Activated effector memory CD4-positive, alpha-beta T cell treated with anti-CD3 and anti-CD28 coated beads, Interleukin-2, amount 50 U/mL, for 16 hours (primary cell): ENCODE measurements at places on chromosomes 12 and 14.

DNA sequence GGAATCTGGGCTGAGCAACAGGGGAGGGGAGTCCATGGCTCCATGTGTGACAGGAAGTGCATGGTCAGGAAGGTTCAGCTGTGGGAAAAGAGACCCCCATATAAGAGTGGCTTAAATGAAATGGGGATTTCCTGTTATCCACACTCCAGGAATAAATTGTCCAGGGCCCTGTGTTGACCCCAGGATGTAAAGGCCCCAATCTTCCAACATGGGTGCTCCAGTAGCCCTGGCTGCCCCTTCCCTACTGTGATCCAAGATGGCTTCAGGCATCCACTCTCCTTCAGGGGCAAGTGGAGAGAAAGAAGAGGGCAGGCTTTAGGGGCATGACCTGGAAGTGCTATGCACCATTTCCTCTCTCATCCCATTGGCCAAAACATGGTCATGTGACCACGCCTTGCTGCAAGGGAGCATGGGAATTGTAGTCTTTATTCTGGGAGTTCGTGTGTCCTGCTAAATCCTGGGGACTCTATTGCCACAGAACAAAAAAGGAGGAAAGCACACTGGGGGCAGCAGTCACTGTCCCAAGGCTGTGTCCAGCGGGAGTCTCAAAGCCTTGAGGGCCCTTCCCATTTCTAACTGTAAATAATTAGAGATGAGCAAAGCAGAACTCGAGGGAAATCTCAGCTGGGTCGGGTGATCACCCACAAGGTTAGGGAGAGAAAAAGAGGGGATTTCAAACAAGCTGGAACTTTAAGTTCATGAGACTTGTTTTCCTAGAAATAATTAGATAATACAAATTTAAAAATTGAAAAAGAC lies 289.2 kb downstream of the ADGRD1 start:
- no peak for DNase-seq

- DNase-seq, result no peak
These were observed 53.0 kb downstream of the PKP2 start for GRCh38 chr12:32843528-32844095.

DNA sequence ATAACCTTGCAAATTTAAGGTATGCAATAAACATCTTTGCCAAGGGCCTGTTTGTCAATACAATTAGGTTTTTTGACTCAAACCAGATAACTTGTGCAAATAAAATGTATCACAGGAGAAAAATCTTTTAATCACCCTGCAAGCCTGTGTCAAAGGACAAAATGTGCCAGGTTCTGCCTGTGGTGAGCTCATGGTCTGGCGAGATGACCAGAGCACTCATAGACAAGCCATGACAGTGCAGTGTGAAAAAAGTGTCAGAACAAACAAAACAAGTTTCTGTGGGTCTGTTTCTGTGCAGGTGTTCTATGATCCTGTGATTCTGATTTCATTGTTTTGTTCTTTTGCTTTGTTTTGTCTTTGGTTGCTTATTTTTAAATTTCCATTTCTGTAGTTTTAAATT lies 847.2 kb downstream of the VRK1 start:
- DNase-seq, result no peak

- no peak for DNase-seq
These were observed 117.2 kb upstream of the SCAF11 start for GRCh38 chr12:46107591-46107990.

DNA sequence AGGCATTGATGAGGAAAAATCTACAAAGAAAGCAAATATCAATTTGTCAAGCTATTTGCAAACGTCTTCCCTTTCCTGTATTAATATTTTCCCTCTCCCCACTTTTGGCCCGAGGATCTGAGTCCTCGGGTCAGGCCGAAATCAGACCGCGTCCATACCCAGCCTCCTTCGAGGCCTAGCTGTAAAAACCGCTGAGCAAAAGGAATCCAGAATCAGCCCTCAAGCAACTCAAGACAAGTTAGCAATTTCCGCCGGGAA lies 353 bp upstream of the MAPK1IP1L start:
- no peak for DNase-seq

GRCh38 chr12:106941481-106942156 lies 14.1 kb upstream of the TMEM263 start:
- no peak for DNase-seq

GRCh38 chr14:105010106-105010505 lies 10.8 kb downstream of the CDCA4 start:
- DNase-seq, result no peak

DNA sequence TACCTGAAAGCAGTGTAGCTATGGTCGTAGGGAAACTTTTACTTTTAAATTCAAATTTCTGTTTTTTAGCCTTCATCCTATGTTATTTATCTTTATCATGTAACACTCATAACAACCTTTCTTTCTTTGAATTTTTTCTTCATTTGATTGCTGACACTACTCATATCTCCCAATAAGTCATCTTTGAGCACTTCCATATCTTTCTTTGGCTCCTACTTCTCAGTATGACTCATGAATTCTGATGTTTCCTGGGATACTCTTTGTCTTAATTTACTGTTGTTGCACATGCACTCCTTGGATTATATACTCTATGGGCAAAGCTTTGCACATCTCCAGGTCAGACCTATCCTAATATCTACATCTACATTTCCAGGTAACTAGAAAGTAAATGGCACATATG lies 18.1 kb upstream of the IAPP start:
- DNase-seq, result no peak

GRCh38 chr14:38870296-38870836 lies 232.7 kb downstream of the SEC23A start:
- no peak for DNase-seq
